ENCODE measurements at places on chromosomes 5 and 9.
A peak's percentile ranks its signal among the peaks of the same experiment; 100 is the strongest.

- no peak for DNase-seq
Measured at GRCh38 chr9:37446401-37446800, 18.8 kb downstream of the ZBTB5 start.

DNA sequence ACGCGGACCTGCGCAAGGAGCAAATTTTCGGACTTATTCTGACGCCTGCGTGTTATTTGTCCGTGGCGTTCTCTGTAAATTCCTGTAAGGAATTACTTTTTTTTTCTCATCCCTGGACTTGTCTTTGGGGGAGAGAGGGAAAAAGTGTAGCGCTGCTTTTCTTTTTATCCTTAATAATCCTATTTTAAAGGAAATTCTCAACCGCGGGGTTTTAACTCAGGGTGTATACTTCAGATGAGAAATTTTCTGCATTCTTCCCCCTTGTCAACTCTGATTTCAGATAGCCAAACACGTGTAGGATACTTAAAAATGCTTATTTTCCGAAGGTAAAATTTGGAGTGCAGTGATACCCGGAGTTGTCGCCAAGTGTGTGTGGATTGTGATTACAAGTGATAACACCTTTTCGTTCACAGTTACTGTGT lies 853 bp downstream of the DCP2 start:
- no peak for DNase-seq

GRCh38 chr9:126956917-126957686 lies 42.5 kb downstream of the RALGPS1 start:
- DNase-seq = no peak

GRCh38 chr5:15234366-15234765 lies 265.6 kb upstream of the FBXL7 start:
- no peak for DNase-seq

DNA sequence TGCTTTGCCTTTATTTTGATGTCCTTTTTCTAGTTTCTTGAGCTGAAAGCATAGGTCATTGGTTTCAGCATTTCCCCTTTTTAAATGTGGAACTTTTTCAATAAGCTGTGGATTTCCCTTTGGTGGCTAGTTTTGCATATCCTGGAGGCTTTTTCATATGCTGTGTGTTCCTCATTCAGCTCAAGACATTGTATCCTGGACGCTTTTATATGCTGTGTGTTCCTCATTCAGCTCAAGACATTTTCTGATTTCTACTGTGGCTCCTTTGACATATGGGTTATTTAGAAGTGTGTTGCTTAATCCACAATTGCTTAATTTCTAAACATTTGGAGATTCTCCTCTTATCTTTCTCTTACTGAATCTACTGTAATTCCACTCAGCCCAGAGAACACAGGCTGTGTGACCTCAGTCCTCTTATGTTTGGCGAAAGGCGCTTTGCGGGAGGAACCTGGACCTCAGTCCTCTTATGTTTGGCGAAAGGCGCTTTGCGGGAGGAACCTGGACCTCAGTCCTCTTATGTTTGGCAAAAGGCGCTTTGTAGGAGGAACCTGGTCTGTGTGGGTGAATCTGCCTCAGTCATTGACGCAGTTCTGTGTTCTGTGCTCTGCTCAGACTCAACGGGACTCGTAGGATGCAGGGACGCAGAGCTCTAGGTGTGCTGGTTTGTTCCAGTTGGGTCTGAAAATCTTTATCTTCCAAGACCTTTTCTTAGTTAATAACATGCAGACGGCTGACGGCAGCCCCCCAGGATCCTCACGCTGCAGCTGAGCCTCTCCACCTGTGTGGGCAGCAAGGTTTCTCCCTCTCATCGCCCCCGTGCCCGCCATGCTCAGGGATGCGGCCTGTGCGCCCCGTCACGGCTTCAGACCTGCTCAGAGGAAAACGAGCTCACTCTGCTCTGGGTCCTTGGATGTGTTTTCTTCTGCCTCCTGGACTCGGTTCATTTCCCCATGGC lies 6.0 kb upstream of the SLC9A3 start:
- peak; percentile 83 for DNase-seq

GRCh38 chr5:82004511-82004910 lies 32.7 kb downstream of the ATG10 start:
- no peak for DNase-seq

DNA sequence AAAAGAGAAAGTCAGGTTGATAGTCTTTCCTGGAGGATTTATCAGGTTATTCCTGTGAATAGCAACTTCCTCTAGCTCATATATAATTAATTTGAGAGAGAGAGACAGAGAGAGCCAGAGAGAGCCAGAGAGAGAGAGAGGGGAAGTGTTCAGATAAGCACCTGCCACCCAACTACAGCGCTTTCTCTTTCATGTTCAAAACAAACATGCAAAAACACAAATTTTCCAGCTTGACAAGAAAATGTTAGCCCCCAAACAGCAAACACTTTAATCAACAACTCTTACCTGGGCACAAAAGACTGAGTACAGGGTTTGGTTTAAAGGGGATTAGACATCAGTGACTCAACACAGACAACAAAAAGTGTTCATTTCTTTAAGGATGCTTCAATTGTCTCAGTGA lies 61.7 kb upstream of the PLPP6 start:
- DNase-seq = no peak

DNA sequence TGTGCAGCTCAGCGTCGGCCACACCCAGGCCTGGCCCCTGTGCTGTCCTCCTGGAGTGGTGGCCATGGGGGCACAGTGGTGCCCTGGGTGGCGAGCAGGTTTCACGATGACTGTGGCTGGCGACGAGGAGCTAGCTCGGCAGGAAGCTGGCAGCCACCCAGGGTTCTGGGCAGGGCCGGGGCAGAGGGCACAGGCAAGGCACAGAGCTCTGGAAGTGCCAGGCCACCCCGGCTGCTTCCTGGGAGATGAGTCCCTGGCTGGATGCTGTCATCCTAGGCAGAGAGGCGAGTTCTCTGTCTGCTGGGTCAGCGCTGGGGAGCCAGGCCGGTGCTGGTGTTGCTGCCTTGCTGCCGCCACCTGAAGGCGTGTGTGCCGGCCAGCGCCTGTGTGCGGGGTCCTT lies 51.7 kb downstream of the RXRA start:
- DNase-seq = no peak

DNA sequence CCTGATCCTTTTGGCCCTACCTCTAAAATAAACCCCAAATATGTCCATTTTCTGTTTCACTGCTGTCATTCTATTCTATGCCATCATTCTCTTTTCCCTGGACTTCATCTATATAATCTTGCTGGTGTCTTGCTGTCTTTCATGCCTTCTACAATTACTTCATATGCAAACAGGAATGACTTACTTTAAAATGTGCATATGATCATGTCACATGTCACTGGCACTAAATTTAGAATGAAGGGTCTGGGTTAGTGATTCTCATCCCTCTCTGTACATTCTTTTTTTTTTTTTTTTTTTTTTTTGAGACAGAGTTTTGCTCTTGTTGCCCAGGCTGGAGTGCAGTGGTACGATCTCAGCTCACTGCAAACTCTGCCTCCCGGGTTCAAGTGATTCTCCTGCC lies 22.9 kb downstream of the FAF2 start:
- DNase-seq = no peak

GRCh38 chr9:99003308-99003707 lies 59.6 kb downstream of the COL15A1 start:
- no peak for DNase-seq

- DNase-seq = peak; percentile 50
Measured at GRCh38 chr9:109907400-109907799, 127.4 kb downstream of the PALM2AKAP2 start.

GRCh38 chr5:86862093-86862492 lies 244.4 kb downstream of the COX7C start:
- no peak for DNase-seq

DNA sequence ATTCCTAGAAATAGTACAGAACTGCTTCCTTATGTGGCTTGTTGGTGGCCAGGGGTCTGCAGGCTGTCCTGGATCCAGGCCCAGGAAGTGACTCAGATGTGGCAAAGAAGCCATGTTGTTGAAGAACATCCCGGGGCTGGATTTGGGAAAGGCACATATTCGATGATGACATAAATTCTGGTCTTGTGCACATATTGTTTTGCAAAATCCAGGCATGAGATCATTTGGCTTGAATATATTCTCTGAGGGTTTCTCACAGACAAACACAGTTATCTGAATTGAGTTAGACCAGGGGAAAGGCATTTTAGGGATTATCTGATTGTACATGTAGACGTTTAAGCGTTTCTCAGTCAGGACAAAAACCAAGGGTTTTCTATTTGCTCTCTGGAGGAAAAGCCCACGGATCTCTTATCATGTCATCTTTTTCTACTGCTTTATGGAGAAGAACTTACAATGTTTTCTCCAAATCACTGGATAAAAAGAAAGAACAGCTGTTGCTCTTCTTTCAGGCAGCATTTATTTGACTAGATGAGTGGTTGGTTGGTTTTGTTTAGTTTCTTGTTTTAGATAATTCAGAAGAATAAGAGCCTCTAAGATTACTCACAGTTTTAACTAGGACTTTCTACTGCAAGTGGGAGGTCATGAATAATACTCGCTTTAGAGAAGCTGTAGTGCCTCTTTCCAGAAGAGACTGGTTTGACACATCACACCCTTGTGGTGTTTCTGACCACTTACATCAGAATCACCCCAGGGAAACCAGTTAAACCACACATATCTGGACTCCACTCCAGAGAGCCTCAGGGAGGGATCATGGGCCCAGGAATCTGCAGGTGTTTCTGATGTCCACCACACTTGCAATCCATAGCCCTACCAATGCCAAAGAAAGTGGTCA lies 29.5 kb upstream of the LHFPL2 start:
- no peak for DNase-seq

DNA sequence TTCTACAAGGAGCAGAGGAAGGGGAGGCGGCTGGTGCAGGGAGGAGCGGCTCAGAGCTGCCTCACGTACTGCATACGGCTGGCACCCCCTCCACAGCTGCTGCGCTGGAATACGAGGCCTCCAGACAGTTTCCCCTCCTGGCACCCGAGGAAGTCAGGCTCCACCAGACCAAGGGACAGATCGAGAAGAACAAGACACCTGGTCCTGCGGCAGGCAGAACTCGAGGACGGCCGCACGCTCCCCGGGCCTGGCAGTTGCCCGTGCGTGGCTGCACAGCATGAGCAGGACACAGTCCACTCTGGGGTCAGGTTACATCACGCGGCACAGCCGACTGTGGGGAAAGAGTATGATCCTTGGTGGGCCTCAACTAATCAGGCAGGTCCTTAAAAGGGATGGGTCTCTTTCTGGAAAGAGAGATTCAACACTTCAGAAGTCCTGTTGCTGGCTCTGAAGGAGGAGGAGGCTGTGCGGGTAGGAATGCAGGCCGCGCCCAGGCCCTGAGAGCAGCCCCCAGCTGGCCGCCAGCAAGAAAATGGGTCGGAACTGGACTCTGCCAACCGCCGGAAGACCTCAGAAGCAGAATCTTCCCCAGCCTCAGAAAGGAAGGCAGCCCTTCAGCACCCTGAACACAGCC lies 11.6 kb downstream of the UBAC1 start:
- no peak for DNase-seq

DNA sequence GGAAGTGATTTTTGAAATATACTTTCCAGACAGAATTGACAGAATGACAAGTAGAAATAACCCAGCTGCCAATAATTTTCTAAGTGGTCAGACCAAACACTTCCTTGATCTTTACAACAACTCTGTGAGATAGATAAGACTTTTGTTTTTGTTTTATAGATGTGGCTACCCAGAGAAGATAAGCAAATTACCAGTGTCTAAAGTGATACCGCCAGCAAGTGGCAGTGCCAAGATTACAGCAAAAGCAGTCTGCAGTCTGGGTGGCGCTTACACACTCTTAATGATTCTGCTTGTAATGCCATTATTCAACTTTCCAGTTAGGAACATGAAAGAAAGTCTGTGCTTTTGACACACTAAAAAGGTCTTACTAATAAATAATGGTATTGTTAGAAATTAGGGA lies 92.1 kb downstream of the HCN1 start:
- DNase-seq = no peak

- no peak for DNase-seq
Measured at GRCh38 chr9:123253204-123253603, 15.2 kb downstream of the STRBP start.

- DNase-seq = no peak
Measured at GRCh38 chr9:78559449-78559885, 262.5 kb downstream of the PSAT1 start.

GRCh38 chr9:91785447-91785842 lies 164.6 kb downstream of the ROR2 start:
- no peak for DNase-seq

- DNase-seq = no peak
Measured at GRCh38 chr9:78548670-78549069, 251.7 kb downstream of the PSAT1 start.

- DNase-seq = no peak
Measured at GRCh38 chr5:103407402-103407801, 148.8 kb downstream of the MACIR start.

DNA sequence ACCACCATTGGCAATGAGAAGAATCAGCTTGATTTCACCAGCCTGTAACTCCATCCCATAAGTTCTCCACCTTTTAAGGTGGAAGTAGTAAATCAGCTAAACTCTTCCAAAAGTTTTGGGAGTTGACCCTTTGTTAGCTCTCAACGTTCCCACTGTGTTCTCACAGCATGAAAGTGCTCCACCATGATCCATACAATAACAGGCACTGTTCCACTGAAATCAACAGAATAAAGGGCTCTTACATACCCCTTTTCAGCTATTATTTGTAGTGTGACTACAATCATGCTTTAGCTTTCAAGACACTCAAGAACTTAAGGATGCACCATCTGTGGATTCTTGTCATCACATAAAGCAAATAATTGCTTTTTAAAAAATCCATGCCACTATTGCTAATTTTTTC lies 81.6 kb downstream of the PPP2R2B start:
- no peak for DNase-seq

- no peak for DNase-seq
Measured at GRCh38 chr5:90638878-90639277, 80.3 kb downstream of the ADGRV1 start.

DNA sequence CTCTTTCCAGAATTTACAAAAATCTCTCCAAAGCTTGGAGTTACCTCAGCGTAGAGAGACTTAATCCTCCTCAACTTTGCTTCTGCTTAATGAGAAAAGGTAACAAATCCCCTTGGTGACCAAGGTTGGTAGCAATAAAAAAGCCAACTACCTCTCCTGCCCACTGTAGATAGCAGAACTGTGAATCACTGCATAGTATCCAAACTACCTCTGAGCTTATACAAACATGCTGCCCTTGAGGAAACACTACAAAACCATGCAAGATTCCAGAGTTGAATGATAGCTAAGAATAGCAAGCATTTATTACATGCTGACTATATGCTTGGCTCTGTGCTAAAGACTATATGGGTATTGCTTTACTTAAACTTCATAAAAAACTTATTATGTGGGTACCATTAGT lies 2.8 kb upstream of the ADAMTS12 start:
- no peak for DNase-seq

- DNase-seq = no peak
Measured at GRCh38 chr9:6793203-6793602, 35.4 kb downstream of the KDM4C start.

DNA sequence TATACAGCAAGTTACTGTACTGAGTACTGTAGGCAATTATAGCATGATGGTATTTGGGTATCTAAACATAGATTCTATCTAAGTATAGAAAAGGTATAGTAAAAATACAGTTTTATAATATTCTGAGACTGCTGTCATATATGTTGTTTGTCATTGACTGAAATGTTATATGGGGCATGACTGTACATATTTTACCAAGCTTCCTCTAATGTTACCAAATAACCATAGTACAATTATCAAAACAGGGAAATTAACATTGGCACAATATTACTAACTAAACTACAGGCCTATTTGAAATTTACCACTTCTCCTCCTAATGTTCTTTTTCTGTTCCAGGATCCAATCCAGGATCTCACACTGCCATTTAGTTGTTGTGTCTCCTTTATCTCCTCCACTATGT lies 18.5 kb downstream of the NPR3 start:
- no peak for DNase-seq

All from KBM-7 (cell line).